ENCODE measurements at places on chromosomes 11 and 22.
A peak's percentile ranks its signal among the peaks of the same experiment; 100 is the strongest.

DNA sequence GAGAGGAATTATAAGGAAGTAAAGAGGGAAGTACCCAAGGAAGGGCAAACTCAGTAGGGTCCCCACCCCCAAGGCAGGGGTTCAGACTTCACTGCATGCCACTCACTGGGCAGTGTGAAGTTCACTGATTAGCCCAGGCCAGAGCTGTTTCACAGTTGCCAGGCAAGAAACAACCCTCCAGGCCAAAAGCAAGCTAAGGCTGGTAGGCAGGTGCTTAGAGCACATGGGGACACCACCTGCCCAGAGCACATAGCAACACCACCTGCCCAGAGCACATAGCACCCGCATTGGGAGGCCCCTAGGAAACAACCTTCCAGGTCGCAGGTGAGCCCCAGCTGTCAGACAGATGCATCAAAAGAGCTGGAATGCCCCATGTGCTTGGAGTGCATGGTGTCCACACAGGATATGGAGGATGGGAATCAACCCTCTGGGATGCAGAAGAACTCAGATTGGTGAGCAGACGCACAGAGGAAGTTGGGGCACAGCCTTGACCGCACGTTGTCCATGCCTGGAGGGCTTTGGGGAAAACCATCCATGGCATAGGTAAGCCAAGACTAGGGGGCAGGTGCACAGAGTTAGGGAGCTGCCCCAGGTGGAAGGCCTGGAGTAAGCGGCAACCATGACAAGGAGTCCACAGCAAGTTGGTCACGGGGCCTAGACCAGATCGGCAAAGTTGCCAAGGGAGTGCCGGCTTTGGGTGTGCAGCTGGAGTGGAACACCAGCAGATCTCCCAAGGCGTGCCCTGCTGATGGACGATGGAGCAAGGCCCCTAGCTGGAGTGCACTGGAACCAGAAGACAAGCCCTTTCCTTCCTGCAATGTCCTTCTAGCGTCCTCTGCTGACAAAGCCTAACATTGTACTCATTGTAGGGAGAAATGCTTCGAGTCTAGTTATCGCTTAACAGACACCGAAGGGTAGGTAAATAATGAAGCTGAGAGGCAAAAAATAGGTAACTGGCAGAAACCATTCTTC is 7.8 kb upstream of the TMEM216 start:
- no peak for DNase-seq

DNA sequence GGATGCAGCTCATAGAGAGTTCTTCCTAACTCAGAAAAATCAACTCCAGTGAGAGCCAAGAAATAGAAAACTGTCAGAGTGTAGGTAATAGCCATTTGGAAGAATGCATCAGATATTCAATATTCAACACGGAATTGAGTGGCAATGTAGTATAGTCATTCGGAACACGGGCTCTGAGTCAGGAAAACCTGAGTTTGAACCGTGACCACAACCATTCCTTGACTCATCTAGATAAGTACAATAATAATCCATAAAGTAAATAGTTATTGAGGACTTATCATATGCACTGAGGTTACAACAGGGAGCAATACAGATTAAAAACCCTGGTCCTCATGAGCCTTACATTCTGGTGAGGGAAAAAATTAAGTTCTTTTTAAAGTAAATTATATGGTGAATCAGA is 62.6 kb upstream of the PHF21A start:
- no peak for DNase-seq

DNA sequence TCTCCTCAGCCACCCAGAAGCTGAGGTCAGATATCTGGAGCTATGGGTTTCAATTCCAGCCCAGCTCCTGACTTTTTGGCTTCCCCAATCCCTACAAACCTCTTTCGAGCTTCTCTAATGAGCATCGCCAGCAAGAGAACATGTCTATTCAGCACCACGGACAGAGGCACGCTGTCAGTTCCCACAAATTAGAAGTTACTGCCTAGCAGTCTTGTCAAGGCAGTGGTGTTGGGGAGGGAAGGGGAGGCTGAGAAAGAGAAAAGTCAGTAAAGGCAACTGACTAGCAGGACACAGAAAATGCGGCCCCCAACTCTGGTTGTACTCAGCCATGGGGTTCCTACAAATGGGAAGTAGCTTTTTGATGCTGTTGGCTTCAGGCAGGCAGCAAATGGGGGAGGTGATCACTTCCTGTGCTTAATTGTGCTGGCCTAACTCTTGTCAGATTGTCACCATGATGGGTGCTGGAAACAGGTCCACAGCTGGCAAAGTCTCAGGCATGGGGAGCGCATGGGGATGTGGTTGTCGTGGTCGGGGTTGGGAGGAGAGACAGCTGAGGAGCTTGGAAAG is 205.9 kb downstream of the ST3GAL4 start:
- peak; percentile 44 for DNase-seq

DNA sequence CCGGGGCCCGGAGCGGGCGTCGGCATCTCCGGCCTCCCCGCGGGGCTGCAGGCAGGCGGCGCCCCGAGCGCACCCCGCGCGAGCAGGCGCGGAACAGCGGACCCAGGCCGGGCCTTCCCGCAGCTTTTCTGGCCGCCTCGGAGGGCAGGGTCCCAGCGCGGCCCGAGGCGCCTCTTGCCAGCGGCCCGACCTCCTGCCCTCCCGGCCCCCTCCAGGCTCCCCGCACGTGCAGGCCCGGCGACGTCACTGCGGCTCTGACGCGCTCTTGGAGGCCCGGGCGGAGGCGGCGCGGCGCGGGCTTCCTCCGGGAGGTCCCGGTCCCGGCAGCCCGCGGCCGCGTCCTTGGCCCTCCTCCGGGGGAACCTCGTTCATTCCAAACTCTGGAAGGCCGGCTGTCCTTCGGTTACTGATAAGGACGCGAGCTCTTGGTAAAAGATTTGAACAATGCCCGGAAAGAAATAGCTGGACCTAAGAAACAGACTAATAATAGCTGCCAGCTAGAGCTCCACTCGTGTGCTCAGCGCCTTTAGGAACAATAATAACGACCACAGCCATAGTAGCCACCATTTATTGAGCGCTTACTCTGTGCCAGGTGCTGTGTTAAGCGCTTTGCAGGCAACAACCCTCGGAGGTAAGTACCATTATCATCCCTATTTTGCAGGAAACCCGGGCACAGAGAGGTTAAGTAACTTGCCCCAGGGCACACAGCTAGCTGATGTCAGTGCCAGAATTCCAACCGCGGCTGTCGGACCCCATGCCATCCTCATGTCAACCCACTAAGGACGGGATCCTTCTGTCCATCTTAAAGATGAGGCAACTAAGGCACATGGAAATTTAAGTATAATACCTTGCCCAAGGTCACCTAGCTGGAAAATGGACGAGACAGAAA is 39.1 kb upstream of the CREB3L1 start:
- peak; percentile 78 for DNase-seq

- no peak for DNase-seq
These were observed 686.3 kb downstream of the NTM start for GRCh38 chr11:132056689-132057088.

GRCh38 chr11:126740846-126741245 is 259.7 kb downstream of the KIRREL3 start:
- DNase-seq = no peak

GRCh38 chr11:23315286-23315685 is 455.0 kb upstream of the CCDC179 start:
- no peak for DNase-seq

DNA sequence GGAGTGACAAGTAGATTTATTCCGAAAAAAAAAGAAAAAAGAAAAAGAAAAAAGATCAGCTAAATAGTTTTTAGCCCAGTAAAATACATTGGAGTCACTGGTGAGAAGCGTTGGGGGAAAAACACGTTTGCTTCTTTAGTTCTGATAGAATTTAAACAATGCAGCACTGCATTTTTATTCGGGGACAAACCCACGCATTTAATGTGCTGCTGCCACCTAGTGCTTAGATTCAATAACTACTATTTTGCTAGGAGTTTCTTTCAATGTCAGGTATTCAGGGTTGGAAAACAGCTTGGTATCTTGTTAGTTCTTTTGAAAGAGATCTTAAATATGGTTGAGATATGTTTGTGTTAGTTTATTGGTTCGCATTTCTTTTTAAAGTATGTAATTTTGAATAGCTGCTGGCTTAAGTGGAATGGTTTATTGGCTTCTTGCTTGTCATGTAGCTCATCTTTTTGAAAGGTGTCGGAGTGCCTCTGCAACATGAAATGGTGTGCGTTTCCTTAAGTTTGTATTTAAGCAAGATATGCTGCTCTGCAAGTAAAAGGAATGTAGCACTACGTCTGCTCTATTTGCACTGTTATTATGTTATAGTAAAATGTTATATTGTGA is 41.9 kb downstream of the SVIP start:
- DNase-seq = peak; percentile 36

DNA sequence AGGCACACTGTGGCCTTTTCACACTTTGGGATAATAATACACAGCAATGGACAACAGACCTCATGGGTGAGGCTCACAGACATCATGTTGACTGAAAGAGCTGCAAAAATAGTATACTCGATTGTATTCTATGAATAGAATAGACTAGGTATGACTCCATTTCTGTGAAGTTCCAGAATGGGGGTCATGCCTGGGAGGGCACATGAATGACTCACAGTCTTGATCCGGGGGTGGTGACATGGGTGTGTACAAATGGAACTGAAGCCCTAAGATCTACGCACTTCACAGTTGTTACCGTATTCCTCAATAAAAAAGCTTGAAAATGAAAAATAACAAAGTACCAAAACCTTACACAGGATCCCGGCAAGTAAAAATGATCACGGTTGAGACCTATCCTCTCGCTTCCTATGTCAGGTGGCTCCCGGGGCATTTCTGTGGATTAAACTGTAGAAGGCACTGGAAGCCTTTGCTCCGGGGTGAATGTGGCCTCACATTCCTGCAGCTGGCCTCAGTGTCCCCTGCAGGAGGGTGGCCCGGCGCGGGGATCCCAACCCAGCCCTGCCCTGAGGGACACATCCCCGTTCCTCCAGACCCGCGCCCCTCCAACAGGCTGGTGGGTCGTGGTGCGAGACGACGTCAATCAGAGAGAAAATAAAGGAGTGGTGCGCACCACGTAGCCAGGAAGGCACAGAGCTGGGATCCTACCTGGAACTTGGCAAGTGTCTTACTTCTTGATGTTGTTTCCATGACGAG is 75.9 kb downstream of the NECTIN1 start:
- DNase-seq = no peak

DNA sequence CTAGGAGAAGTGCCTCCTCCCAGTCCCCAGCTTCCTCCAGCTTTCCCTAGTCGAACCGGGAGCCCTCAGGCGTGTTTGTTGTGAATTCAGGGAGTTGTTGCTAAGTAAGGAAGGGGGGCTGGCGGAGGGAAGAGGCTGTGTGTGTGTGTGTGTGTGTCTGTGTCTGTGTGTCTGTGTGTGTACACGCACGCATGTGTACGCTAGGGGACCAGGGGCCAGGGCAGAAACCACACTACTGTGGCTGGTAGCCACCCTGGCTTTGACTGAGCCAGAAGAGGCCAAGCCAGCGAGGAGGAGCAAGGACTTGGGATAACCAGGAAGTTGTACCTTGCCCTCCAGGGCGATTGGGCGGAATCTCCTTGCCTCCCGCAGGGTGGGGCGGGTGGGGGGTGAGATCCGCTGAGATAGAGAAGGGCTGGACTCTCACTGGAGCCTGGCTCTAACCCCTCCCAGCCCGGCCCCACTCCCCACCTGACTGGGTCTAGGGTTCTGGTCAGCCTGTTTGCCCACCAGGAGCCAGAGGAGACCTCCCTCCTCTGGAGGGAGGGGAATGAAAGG is 7.5 kb downstream of the BCL9L start:
- peak; percentile 60 for DNase-seq

Measured in stimulated activated CD8-positive, alpha-beta memory T cell treated with anti-CD3 and anti-CD28 coated beads, Interleukin-4, amount 100 ng/mL, for 48 hours (primary cell).